Motor neuron (in vitro differentiated cells): ENCODE measurements at places on chromosomes 11 and 22.

DNA sequence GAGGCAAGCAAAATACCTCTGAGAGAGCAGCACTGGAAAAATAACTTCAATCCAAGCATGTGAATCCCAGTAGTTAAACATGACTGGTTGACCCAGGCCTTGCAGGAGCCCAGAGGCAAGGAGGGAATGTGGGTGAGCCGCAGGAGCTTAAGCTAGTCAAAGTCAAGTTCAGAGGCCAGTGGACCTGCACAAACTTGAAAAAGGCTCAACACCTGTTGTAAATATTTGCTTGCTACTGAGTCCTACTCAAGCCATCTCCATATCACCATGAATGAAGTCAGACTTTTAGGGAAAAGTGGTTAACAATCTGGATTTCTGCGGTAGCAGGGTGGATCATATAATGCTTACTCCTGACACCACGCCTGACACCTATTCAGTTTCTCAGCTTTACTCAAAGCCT, 4.8 kb upstream of the CAT start:
- ATAC-seq: no peak

DNA sequence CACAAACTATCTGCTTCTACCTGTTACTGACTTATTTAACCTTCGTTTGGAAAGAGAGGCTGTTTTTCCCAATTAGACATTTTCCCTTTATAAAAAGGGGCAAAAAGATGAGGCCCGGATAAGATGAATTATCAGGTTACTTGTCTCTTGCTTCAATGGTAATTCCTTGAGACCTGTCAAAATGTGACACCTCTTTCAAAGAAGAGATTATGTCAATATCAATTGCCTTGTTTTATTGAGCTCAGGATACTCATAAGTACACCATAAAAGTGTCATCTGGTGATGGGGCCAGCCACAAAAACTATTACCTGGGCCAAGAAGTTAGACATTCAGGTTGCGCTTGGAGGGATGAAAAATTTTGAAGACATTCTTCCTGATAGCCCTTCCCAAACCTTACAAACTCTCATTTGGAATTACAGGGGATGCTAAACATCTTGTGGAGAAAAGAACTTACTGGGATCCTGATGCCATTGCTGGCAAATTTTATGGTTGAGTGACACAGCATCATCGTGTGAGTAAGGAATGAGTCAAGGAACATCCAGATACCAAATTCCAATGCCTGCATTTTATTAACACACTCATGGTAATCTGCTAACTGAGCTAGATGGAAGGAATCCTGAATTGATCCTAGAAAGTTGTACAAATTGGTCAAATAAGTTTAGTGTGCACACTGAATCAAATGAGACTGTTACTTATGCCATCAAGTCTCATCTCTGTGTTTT, 1071.2 kb downstream of the LRRC4C start:
- no peak for ATAC-seq

DNA sequence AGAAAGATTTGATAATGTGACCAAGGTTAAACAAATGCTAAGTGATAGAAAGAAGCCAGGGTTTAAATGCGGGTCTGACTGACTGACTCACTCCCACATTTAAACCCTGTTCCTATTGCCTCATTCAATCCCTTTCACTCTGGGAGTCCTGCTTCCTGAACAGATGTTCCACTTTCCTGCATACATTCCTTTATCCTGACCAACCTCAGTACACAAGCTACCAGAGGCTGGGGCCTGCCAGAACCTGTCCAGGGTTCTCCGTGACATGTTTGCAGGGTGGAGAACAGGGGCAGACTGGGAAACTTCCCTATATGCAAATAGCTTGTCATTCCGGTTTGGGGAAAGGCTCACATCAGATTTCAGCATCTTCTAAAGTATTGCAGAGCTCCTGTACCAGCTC, 3.0 kb upstream of the ANKK1 start:
- peak; percentile 40 for ATAC-seq

DNA sequence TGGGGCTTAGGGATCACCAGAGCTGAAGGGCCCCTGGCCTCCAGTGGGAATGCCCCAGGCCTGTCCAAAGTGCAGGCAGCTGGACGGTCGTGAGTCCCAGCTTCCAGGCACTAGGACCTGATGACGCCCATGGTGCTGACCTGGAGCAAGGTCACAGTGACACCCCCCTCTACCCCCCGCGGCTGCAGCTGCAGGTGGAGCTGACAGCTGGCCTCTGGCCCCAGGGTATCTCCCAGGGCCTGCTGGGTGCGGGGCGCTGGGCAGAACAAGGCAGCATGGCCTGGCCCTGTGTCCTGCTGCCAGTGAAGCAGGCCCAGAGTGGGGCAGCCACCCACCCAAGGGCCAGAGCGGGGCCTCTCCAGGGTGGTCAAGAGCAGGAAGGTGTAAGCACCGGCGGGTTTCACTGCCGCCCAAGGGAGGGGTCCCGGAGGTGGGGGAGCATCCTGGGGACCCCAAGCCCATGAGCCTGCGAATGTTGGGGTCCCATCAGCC, 553 bp upstream of the TCIRG1 start:
- no peak for ATAC-seq

GRCh38 chr11:3199537-3200295, 18.9 kb downstream of the MRGPRG start:
- no peak for ATAC-seq

DNA sequence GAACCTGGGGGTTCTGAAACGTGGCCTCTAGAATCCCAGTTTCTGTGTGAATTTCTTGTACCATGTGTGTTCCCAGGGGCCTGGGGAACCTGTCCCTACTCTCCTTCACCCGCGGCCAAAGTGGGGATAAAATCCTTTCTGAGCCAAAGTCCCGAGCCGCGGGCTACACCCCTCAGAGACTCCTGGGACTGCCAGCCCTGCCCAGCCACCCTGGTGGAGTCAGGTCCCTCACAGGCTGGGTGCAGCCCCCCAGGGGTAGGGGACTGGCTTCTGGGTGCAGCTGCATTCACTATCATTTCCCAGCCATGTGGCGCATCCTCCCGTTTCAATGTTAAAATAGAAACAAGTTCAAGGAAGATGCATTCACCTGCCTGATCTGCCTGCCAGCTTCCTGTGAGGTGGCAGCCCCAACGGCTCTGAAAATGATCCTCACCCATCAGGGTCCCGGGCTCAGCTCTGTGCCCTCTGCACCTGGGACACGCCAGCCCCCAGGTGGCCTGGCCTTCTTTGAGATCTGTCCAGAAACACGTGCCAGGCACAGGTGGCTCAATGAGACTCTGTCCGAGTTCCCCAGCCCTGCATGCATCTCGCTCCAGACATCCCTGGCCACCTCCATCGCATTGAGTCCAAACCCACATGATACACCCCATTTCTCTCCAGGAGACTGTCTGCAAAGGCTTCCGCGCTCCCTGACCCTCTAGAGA, 338.8 kb downstream of the CTTN start:
- ATAC-seq: no peak

DNA sequence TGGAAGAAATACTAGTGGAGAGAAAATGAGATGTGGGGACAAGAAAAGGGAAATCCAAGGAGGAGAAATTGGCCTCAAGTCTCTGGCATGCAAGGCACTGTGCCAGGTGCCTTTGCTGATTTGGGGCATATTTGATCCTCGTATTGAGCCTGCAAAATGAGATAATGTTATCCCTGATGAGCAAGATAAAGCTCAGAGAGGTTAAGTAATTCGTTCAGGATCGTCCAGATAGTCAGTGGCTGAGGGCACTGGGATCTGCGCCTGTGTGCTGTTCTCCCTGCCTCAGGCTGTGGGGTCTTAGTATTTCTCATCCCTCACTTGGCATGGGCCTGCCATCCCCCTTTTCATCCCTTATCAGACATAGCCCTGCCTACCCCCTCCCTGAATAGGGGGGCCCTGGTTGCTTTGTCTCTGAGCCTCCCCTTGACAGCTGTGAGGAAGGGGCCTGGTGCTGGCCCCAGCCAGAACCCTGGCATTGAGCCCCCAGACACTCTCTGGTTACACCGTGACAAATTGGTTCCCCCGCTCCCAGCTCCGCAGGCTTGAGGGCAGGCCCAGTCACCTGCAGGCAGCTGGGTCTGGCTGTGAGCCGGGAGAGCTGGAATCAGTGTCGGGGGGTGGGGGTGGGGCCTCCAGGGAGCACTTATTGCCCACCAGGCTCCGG, 85.7 kb downstream of the NECTIN1 start:
- ATAC-seq: no peak

GRCh38 chr22:46077669-46078099, 72.6 kb upstream of the PPARA start:
- ATAC-seq: no peak

- ATAC-seq: no peak
Observed at GRCh38 chr22:31045900-31046538, 35.1 kb upstream of the SMTN start.

DNA sequence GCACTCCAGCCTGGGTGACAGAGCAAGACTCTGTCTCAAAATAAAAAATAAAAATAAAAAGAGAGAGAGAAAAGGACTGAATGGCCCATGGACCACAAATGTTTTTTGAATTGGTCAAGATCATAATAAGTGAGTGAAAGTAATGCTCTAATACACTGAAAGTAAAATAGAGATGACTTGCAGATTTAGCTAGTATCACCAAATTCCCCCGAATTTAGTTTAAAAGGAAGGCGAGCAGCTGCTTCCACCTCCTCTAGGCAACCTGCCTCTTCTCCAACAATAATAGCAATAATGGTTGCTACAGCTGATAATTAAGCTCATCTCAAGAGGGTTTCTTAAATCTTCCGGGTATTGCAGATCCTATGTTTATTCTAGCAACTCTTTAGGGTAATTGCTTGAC, 36.8 kb downstream of the CELF1 start:
- ATAC-seq: no peak

GRCh38 chr22:47095395-47096122, 333.1 kb downstream of the TBC1D22A start:
- ATAC-seq: no peak

DNA sequence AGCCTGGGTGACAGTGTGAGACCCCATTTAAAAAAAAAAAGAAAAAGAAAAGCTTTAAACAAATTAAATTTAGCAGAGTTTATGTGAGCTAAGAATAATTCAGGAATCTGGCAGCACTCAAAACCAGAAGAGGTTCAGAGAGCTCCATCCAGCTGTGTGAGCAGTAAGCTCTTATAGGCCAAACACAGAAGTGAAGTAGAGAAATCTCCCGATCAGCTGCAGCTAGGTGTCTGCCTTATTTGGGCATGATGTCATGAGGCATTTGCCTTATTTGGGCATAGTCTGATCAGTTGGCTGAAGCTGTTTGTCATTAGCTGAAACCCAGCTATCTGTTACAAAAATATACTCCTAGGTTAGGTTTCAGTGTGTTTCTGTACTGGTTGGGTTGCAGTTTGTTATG, 8.2 kb downstream of the MS4A15 start:
- ATAC-seq: no peak

- peak; percentile 55 for ATAC-seq
Observed at GRCh38 chr11:57711414-57712255, at the start of gene MED19. TSS of gene MED19 (minus strand) at chr11:57712215. CDS start at chr11:57712179, 36 bp downstream.

GRCh38 chr11:126636911-126637794, 281.7 kb downstream of the ST3GAL4 start:
- peak; percentile 92 for ATAC-seq

GRCh38 chr11:115939104-115939730, 435.0 kb upstream of the CADM1 start:
- no peak for ATAC-seq

DNA sequence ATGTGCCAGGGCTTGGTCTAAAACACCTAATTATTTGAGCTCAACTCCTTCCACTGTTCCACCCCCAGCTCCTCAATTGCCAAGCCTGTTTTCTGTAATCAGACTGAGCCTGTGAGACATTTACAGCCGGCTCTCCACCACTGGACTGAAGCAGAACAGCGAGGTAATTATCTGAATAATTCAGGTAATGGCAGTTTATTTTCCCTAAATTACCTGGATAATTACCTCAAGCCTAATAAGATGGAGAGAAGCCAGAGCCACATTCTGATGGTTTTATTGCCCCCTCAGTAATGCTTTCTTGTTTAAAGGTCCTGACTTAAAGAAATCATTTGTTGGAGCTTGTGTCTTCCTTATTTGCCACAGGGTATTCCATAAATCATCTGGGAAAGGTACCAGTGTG, 64.2 kb downstream of the FZD4 start:
- no peak for ATAC-seq

GRCh38 chr22:39219071-39220039, 25.4 kb downstream of the PDGFB start:
- ATAC-seq: peak; percentile 56

DNA sequence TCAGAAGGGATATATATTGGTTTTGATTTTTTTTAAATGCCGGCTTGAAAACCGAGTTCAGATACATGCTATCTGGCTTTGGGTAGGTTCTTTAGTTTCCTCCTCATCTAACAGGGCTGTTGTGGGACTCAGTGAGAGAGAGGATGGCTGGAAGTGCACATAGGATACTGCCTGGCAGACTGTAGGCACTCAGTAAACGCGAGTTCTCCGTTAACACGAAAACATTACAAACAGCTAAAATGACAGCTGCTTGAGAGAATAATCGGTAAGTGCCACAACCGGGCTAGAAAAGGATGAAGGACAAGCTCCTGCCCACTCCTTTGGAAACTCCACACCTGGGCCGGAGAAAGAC, 369 bp downstream of the XRRA1 start:
- ATAC-seq: peak; percentile 38

GRCh38 chr11:117259417-117259816, 26.9 kb downstream of the RNF214 start:
- ATAC-seq: no peak

DNA sequence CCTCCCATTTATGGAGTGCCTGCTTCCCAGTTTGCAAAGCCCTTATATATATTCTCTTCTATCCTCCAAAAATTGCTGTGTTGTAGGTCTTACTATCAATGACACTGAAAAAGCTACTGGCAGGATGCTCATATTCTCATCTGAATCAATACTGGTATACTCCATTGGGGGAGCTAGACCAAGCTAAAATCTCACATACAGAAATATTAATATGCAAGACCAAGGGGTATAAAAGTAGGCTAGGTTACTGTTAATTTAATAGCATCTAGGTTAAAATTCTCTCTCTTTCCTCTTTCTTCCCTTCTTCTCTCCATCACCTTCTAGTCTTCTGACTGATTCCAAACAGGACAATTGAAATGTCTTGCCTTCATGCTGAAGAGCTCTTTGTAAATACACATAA, 17.1 kb upstream of the BDNF start:
- ATAC-seq: no peak

GRCh38 chr11:95426823-95427462, 195.9 kb upstream of the SESN3 start:
- no peak for ATAC-seq

- ATAC-seq: no peak
Observed at GRCh38 chr11:93697611-93698010, 36.1 kb downstream of the CEP295 start.

DNA sequence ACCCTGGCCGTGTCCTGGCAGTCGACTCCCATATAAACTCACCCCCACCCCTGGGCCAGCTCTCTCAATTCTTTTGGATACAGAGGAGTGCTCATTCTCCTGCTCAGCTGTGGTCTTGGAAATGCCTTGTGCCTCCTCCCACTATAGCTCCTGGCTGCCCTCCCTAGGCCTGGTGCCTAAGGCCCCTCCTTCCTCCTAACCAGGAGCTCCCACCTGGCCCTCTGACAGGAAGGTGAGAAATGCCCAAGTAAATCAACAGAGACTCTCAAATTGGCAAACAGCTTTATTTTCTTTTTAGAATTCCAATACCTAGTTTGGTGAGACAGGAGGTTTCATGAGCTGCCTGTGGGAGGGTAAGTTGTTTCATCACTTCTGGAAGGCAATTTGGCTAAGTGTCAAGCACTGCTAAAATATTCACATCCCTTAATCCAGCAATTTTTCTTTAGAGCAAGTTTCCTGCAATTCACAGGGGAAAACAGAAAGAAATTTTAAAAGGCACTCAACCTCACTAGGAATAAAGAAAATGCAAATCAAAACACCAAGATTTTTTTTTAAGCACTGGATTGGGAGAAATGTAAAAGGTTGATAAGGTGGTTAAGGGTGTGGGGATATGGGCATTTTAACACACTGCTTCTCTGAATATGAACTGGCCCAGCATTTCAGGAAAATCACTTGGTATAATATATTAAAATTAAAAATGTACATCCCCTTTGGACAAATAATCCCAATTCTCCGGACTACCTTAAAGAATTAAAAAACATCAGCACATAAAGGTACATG, 209.7 kb upstream of the ARHGAP20 start:
- ATAC-seq: no peak
